Spinal cord (tissue), 10 donors: ENCODE measurements at places on chromosomes 16 and 17. TPM values are rescaled to one million over a fixed set of nuclear protein-coding genes. Genes with fewer than 3 reads are reported as not detected.

- no peaks in the 10 kb centered on the region for H3K27me3 ChIP-seq
- DNase-seq: no peak
- H3K4me3 ChIP-seq: no peak overlapping the region
- no peak overlapping the region for H3K27ac ChIP-seq
Measured at GRCh38 chr16:9365370-9365728, 273.9 kb downstream of the HAPSTR1 start.

GRCh38 chr16:88703486-88704309, 2.5 kb downstream of the RNF166 start:
- peaks cover 63% of the 10 kb centered on the region for H3K4me1 ChIP-seq
- peak overlapping the region; percentile 15 for H3K27ac ChIP-seq
- no peak overlapping the region for H3K4me3 ChIP-seq
- no peak for DNase-seq
- H3K27me3 ChIP-seq: no peaks in the 10 kb centered on the region
- peaks cover 59% of the 10 kb centered on the region for H3K36me3 ChIP-seq

DNA sequence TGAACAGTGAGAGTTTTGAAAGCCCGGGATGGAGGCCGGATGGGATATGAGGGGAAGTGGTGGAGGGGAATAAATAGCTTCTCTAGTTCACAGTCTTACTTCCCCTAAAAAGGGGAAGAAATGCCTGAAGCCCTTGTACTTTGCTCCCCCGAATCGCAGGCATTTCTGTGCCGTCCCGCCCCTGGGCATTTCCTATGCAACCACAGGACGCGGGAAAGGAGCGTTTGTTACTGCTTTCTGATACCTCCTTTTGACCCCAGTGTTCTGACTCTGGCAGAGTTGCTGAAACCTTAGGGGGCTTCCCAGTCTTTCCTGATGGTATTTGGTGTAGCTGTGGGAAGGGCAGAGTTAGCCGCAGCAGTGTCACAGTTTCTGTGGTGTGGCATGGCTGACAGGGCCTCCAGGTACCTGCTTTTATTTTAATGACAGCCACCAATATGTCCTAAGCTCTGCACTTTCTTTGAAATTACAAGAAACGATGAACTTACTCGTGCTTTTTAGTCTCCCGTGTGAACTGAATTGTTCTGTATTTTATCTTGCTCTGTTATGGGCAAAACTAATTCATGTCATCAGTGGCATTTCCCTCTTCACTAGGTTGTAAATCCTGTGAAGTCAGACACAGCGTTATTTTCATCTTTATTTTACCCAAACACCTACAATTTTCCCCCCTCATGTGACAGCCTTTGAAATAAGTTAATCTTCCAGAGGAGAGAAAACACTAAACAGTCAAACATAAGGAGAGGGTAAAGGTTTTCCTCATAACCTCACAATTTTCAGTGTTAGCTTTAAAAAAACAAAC, 27.1 kb downstream of the USP10 start:
- H3K4me3 ChIP-seq: no peak overlapping the region
- no peaks in the 10 kb centered on the region for H3K27me3 ChIP-seq
- no peaks in the 10 kb centered on the region for H3K36me3 ChIP-seq
- H3K27ac ChIP-seq: no peak overlapping the region
- DNase-seq: no peak

DNA sequence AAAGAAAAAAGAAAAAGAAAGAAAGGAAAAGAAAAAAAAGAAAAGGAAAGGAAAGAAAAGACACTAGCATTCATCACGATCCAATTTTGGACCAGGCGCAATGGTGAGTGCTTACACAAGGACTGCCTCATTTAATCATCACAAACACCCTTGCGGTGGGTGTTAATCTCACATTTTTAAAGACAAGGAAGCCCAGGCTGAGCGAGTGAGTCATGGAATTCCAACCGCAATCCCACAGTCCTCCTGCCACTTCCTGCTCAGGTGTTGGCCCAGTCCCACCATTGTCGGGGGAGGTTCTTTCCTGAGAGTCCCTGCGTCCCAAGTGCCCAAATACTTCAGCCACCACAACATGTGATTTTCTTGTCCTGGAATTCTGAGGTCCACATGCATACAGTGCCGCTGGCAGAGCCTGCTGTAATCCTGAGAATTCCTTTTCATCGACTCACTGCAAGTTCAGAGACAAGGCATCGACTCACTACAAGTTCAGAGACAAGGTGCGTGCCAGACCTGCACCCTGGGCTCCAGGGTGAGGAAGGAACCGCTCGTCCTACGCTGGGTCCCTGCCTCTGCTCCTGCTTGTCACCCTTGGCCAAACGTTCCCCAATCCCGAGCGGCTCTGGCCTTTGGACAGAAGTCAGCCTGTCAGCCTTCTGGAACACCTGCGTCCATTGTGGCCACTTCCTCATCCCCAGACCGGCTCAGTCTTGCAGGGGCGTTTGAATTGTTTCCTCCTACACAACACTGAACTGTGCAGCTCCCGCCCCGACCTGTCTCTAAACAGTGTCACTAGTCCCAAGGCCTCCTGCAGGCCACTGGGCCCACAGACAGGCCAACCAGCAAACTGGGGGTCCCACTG, 5.8 kb downstream of the ZG16B start:
- DNase-seq: no peak
- H3K27ac ChIP-seq: no peak overlapping the region
- no peaks in the 10 kb centered on the region for H3K36me3 ChIP-seq
- peaks cover 10% of the 10 kb centered on the region for H3K4me1 ChIP-seq
- peaks cover 5% of the 10 kb centered on the region for H3K27me3 ChIP-seq

GRCh38 chr17:39622380-39623006, 4.3 kb upstream of the PPP1R1B start:
- DNase-seq: no peak
- H3K27ac ChIP-seq: no peak overlapping the region
- H3K36me3 ChIP-seq: no peaks in the 10 kb centered on the region

Gene ASGR1
- total RNA-seq: 4.3 TPM

Gene CRHR1
- total RNA-seq: 1.9 TPM
